ENCODE measurements at places on chromosomes 4 and X.

GRCh38 chrX:117752745-117753144 lies 363.9 kb downstream of the KLHL13 start:
- DNase-seq = no peak

DNA sequence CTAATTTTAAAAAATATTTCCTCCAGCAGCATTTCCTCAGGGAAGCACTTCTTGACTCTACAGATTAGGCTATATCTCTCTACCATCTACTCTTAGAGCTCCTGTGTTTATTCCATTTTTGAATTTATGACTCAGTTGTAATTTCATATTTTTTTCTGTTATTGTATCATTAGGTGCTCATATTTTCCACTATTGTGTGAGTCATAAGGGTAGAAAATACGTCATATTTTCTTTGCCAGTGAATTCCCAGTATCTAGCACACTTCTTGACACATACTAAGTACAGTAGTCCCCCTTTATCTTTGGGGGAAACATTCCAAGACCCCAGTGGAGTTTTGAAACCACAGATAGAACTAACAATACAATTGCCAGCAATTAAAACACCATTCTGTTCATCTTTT lies 431.2 kb downstream of the GASK1B start:
- DNase-seq = no peak

DNA sequence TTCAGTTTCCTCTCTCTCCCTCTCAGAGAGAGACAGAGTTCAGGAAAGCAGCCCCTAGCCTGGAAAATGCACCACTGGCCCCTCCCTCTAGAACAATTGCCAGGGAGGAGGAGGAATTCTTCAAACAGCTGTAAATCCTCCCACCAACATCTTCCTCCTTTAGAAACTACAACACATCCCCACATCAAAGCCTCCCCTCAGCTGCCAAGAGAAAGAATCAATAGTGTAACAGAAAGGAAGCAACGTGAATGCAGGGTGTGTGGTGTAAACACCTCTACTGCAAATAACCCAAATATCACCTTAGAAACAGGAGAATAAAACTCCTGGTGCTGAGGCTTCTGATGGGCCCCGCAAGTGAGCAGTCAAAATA lies 249.9 kb upstream of the GATB start:
- no peak for DNase-seq

GRCh38 chr4:98245226-98245625 lies 16.0 kb upstream of the RAP1GDS1 start:
- DNase-seq = no peak

DNA sequence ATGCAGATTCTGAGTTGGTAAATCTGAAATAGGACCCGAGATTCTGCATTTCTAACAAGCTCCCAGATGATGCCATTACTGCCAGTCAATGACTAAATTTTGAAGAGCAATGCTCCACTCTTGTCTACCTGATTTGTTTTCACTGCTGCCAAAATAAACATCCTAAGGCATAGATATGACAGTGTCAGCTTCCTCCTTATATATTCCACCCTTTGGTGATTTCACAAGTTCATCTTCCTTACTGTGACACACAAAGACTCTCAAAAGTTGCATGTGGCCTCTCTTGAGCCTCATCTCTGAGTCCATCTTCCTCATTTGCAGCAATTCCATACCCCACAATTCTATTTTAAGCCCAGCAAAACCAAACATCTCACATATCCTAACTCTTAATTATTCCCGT lies 110.9 kb downstream of the FBXW7 start:
- no peak for DNase-seq

DNA sequence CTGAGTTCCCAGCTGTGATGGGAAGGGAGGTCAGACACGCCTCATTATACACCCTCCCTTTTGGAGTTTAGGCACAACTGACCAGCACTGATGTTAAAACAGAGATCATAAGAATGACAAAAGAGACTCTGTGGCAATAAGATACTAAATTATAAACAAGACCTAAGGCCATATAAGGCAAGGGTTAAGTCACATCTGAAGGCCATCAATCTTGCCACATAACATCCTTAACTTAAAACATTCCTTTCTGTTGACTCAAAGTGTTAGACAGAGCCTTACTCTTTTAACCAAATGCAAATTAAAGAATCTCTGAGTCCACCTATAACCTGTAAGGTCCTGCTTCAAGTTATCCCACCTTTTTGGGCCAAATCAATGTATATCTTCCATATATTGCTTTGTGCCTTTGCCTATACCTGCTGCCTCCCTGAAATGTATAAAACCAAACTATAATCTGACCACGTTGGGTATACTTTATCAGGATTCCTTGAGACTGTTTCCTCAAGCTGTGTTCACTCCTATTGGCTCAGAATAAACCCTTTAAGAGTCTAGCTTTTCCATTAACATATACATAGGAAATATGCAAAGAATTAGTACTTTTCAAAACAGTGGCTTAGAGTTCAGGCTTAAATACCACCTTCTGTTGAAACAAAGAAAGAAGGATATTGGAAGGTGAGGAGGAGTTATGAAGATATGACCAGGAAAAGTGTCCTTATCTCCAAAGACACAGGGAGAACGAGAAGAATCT lies 214.4 kb upstream of the PPP1R2C start:
- no peak for DNase-seq

DNA sequence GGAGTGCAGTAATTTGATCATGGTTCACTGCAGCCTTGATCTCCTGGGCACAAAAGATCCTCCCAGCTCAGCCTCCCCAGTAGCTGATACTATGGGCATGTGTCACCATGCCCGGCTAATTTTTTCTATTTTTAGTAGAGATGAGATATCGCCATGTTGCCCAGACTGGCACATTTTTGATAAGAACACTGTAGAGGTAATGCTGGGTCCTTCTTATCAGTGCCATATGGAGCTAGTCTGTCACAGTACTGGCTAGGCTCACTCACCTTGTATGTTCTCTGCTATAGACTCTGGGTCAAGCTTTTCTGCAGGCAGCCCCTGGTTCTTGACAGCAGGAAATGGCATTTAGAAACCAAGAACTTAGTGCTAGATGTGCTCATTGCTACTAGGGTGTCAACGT lies 53.9 kb downstream of the BCOR start:
- DNase-seq = no peak

GRCh38 chrX:7047951-7048350 lies 99.6 kb upstream of the STS start:
- no peak for DNase-seq

- DNase-seq = no peak
These were observed 17.4 kb downstream of the JADE3 start for GRCh38 chrX:46929439-46930261.

DNA sequence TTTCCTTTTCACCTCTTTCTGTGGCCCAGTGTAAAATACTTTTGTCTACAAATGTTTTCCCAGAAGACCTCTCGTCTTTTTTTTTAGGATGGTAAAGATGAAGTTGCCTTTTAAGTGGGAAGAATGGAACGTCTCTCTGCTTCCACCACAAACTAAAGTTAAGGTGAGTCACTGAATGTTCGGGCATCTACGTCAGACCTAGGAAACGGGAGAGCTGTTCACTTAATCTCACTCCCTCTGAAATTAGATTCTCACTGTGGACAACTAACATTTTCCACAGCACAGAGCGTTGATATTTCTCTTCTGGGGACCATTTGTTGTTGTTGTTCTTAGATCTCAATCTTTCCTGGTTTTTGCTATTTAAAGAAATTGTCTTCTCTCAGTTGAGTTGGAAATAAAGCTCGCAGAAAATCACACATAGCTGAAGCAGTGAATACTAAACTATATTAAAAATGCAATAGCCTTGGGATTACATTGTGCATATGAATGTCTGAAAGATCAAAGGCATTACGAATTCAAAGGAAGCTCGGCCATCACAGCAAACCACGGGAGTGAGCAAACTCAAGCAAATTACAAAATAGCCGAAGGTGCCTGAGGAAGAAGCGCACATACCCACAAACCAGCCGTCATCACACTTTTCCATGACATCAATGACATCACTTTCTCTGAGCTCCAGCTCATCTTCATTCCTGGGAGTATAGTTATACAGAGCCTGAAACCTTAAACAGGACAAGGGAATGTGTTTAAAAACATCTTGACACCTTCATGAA lies 53.9 kb upstream of the PDLIM3 start:
- DNase-seq = no peak

DNA sequence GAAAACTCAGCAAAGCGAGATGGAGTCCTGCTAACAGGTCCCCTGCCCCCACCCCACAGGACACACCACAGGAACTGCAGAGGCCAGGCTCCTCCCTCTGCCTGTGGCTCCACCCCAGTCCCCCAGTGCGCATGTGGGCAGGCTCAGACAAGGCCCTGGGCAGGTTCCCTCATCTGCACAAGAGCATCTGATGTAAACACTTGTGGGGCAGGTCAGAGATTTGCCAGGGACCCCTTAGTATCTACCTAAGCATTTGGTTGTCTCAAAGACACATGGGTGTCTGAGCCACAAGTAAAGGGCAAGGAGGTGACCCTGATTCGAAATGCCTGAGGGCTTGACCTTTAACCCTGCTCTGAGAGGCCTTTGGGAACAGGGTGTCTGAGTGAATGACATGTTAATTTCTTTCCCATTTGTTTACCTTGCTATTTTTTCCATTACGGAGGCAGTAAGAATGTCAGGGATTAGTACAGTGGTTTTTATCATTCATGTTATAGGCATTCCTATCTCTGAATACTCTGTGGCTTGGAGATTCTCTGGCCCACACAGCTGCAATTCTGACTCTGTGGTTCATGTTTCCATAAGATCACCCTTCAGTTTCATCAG lies 85.3 kb downstream of the ZNF518B start:
- DNase-seq = no peak

DNA sequence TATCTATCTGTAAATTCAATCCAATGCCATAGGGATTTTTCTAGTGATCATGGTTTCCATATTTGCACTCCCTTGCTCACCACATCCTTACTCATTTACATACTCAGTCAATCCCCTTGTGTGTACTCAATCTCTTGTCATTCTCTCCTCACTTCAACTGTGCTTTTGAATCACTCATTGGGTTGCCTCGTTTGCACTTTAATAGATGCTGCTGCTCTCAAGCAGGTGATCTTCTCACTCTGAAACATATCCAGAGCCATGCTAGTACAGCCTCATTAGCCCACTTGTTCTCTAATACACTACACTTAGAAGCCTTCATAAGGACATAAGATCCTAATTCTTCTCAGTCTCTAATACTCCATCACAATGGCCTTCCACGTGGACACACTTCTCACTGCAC lies 507.9 kb downstream of the TECRL start:
- no peak for DNase-seq

Data from neural crest cell (in vitro differentiated cells).